Forelimb muscle (tissue), 1 donor: ENCODE measurements at places on chromosomes 12 and 14.

DNA sequence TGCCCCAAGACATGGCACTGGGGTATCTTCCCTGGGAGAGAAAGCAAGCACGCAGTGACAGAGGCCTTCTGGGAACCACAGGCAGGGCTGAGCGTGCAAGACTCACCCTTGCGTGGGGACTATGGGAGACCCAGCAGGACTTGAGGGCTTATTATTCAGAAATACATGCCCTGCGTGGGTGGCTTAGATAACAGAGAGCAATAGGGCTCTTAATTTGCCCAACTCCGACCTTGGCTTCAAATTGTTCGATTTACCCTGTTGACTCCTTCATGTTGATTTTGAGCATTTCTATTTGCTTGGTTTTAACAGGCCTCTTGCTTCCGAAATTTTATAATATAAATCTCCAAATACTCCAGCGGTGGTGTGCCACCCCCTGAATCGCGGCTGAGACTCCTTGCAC lies 5.1 kb upstream of the SERPINA1 start:
- DNase-seq, result no peak

GRCh38 chr14:60565211-60565610 lies 56.3 kb downstream of the SIX6 start:
- no peak for DNase-seq

GRCh38 chr14:36132826-36133225 lies 43.7 kb downstream of the PTCSC3 start:
- no peak for DNase-seq

DNA sequence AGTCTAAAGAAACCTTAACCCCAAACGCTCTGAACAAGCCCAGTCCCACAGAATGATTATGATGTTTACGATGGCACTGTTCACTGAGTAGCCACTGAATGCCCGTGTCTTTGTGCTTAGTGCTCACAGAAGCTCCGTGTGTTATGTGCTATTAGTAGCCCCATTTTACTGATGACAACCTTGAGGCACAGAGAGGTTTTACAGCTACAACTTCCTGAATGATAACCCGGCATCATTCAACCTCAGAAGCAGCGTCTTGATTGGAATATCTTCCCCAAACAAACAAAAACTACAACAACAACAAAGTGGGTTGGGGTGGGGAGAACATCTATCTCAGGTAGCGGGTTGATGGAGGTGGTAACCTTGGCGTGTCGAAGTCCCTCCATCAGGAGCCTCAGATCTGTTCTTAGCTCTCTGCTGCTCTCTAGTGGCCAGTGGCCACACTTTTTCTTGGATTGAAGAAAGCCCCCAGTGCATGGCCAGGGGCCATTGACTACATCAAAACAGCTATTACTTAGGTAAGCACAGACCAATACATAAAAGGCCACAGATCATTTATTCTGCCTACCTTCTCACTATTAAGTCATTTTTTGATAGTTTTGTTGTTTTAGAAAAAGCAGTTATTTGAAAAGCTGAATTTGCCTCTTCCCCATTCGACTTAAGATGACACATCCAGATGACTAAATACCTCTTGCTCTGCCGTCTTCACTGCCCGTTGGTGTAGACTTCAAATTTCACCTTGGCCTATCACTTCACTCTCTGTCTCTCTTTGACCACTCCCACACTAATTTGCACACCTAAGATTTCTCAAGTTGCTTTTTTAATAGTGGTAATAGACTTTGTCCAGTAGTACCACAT lies 376.9 kb downstream of the GALC start:
- no peak for DNase-seq

- peak; percentile 8 for DNase-seq
These were observed 604 bp downstream of the EEA1 start for GRCh38 chr12:92928421-92928961.

GRCh38 chr12:127396734-127397133 lies 870.2 kb upstream of the TMEM132C start:
- DNase-seq, result no peak

GRCh38 chr14:78292003-78292402 lies 121.8 kb downstream of the NRXN3 start:
- no peak for DNase-seq

- DNase-seq, result no peak
These were observed 169.2 kb downstream of the SLC41A2 start for GRCh38 chr12:104788840-104789271.

DNA sequence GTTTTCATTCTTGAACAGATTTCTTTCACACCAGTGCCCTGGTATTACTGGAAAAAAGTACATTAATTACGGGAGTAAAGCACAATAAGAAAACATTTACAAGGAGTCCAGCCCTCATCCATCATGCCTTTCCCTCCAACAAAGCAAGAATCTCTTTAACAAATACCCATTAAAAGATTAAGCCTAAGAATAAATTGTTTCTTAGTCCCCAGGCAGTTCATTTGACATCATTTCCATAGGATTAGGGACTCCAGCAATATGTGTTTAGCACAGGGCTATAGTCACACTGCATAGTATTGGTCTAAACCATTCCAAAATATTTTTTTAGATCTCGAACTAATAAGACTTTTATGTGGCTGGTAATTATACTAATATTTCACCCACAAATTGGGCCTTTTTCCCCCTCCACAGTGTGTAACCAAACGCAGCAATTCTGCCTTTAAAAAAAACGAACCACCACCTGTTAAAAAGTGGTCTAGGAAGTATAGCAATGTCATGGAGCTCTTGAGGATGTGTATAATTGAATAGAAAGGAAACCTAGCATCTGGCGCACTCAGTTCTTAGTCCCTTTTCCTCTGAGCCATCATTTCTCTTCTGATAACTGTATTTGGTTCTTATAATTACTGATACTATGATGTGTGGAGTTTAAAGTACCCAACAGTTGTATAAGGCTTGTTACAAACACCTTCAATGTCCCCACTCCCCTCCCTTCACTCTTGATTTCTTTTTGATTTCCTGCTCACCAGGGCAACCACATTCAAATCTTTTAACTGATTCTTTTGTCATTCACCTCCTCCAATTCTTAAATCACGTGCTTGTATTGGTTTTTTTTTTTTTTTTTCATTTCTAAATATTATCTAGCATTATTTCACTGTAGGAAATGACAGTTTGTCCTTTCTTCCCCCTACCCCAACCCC lies 138.7 kb downstream of the ETV6 start:
- DNase-seq, result no peak

DNA sequence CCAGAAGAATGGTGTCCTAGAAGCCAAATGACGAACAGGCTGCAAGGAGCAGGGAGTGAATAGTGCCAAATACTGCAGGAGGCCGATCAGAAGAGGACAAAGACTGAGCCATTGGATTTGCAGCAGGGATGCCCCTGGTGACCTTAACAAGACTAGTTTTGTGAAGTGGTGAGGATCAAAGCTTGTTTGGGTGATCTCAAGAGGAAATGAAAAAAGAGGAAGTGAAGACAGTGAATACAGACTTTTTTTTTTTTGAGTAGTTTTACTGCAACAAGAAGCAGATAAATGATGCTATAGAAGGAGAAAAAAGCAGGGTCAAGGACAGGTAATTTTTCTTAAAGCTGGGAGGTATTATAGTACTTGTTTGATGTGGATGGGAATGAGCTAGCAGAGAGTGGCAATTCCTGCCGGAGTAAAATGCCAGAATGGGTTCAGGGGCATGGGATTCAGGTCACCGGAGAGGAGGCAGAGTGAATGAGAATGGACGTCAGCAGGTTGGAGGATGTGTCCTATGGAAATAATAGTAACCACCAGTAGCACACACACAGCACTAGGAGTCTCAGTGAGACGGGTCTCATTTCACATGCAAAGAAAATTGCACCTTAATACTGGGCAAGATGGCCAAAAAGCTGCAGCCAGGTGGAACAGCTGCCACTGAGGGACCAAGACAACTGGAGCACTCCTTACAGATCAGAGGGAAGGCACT lies 345.8 kb upstream of the CCDC196 start:
- DNase-seq, result no peak

- no peak for DNase-seq
These were observed 122.2 kb upstream of the CCDC175 start for GRCh38 chr14:59698793-59699192.

GRCh38 chr12:52171950-52172512 lies 19.8 kb downstream of the KRT80 start:
- DNase-seq, result no peak

GRCh38 chr12:84218406-84218805 lies 694.2 kb downstream of the SLC6A15 start:
- DNase-seq, result no peak

GRCh38 chr12:32944195-32944594 lies 47.6 kb upstream of the PKP2 start:
- DNase-seq, result no peak

DNA sequence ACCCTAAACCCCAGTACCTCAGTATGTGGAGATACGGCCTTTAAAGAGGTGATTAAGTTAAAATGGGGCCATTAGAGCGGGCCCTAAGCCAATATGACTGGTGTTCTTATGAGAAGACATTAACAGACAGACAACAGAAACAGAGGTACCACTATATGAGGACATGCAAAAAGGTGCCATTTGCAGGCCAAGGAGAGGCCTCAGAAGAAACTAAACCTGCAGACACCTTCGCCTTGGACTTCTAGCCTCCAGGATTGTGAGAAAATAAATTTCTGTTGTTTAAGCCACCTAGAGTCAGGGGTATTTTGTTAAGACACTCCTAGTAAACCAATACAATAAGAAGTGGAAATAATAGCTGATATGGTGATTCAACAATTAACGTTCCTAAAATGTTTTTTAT lies 32.6 kb downstream of the PTPRB start:
- no peak for DNase-seq

DNA sequence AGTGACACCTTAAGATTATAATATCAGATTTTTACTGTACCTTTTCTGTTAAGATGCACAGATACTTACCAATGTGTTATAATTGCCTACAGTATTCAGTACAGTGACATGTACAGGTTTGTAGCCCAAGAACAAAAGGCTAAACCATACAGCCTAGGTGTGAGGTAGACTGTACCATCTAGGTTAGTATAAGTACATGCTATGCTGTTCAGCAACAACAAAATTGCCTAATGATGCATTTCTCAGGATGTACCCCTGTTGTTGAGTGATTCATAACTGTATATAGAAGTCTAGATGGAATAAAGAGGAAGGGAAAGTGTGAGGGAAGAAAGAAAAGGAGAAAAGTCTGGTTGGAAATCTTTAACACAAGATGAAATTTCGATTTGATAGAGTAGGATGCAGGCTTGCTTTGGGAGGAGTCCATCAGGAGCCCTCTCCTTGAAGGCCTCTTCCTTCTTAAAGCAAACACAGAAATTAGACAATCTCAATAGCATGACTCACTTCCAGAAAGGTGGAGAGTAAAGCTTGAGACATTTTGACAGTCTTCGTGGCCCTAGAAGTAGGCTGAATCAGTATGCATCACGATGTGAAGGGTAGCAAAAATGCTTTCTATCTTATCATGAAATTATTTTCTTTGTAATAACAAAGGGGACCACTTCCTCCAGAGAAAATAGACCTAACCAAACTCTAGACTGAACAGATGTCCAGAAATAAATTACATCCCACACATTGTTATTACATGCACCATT lies 191.5 kb downstream of the SYT1 start:
- DNase-seq, result no peak

DNA sequence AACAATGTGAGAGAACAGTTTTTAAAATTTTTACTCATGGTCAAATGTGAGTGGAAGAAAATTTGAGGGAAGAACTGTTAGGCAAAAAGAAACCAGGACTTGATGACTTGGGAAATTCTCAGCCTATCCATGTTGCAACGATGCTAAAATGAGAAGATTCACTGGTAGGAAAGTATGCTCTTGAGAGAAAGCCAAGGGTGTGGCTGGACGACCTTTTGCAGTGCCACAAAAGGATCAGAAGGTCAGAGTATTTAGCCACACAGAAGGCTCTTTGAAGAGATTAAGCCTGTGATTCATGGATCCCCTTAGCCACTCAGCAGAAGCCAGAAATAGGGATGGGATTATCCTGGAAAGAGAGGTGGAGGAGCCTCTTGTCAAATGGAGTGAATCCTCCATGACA lies 336.8 kb downstream of the LRIG3 start:
- DNase-seq, result no peak

GRCh38 chr14:103504991-103505565 lies 17.6 kb downstream of the CKB start:
- no peak for DNase-seq

DNA sequence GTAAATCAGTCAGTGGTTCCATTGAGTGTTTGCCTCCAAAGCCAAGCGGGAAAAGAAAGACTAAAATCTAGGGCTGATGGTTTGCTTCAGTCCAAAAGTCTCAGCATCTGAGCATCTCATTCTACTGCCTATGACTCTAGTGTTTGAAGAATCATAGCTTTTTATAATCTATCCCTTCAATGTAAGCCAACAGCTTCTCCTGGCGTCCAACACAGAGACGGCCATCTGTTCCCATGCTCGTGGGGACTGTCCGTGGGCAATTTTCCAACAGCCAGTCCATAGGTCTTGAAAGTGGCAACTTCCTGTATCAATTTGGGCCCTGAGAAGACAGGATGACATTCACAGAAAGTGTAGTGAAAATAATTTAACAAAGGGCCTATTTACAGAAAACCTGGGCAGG lies 544.4 kb upstream of the TMEM132C start:
- DNase-seq, result no peak

DNA sequence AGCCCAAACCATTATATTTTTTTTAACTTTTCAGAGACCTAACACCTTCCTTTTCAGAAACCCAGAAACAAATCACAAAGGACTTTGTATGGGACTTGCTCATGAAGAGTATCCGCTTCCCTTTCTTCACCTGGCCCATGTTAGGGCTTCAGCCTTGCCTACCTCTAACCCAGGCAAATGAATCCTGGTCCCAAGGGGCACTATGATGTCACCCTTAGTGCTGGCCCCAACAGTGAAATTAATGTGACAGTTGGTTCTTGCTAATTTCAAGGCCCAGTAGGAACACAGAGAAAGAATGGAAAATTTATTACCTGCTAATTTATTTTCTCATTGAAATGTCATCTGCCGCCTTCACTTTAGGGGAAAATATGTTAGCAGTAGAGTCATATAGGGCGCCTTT lies 179.8 kb upstream of the NRXN3 start:
- no peak for DNase-seq

- DNase-seq, result no peak
These were observed 12.7 kb downstream of the ERC1 start for GRCh38 chr12:1003600-1004271.

DNA sequence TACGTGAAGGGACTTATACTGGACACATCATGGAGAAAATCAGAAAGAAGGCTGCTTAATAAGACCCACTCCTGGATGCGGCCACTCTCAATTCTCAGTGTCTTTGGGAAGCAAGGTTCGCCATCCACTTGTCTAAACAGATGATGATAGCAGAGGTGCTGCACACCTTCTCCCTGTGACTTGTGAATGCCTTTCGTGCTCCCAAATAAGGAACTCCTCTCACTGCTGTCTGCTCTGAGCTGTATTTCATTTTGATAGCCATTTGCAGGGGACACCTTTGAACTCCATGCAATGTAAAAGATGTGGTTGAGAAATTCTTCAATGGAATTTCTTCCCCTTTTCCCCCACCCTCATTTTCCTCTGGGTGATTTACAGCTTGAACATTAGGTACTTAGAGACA lies 11.6 kb downstream of the RMST start:
- no peak for DNase-seq

GRCh38 chr12:15720295-15720694 lies 68.9 kb downstream of the EPS8 start:
- no peak for DNase-seq
